Right hindlimb (tissue), 1 donor: ENCODE measurements at places on chromosomes 6 and 20.

- DNase-seq = no peak
Measured at GRCh38 chr6:37570482-37571133, 70.9 kb upstream of the CCDC167 start.

- no peak for DNase-seq
Measured at GRCh38 chr6:139960671-139961070, 586.2 kb upstream of the CITED2 start.

DNA sequence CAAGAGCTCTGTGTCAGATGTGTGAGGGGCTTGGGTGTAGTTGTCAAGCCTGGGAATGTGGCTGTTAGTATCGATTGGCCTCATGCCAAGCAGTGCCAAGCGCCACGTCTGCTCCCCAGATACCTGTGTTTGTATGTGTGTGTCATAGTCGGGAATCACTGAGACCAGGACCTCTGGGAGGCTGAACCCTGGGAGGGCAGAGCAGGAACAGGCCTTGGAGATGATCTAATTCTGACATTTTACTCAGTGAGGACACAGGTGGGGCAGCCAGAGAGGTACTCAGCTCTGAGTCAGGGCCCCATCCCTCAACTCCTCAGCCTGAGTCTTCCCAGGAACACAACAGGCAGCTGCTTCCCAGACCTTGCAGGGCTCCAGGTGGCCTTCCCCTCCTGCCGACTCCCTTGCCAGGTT, 51.2 kb upstream of the FANCE start:
- DNase-seq = no peak

- peak; percentile 55 for DNase-seq
Measured at GRCh38 chr6:35084041-35084491, 57.1 kb downstream of the TCP11 start.

DNA sequence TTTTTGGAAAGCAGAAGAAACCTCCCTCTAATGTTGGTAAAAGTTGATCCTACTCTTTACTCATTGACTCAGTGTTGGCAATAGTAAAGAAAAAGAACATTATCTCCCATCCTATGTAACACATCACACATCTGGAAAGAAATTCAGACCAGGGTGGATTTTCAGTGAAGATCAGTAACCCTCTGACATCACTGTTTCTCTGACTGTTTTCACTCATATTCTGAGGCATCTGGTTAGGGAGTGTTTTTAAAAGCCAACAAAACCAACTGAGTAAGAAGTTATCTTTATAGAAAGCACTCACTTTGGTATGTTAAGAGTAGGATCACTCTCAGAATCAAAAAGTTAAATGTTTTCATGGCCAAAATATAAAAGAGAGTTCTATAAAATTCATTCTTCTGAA, 143.6 kb downstream of the DST start:
- no peak for DNase-seq

GRCh38 chr6:54299542-54300269, 8.5 kb upstream of the TINAG start:
- no peak for DNase-seq

GRCh38 chr6:150600301-150601017, 774 bp downstream of the PLEKHG1 start:
- peak; percentile 82 for DNase-seq

GRCh38 chr6:136947037-136947436, 24.9 kb downstream of the SLC35D3 start:
- no peak for DNase-seq

DNA sequence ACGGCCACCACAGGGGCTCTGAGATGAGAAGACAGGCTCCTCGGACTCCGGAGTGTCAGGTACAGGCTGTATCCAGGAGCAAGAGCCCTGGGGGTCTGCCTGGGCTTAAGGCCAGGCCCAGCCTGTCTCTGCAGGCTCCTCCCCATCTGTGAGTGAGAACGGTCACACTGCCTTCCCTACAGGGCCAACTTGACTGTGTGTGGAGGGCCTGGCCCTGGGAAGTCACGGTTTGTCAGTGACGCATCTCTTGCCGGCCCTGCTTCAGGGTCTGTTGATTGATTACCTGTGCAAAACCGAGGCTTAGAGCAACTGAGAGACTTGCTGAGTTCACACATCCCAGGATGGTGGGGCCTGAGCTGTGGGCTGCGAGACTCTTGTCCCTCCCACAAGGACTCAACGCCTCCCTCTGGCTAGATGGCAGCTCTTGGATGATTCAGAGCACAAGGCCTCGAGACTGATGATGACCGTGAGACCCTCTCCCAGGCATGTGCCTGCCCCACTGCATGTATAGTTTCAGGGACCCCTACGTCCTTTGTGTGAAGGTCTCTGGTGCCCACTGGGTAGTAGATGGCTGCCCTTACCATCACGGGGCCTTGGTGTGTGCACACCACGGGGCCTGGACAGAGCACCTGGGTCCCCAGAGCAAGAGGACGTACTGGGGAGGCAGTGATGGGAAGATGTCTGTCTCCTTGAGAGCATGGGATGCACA, 5.9 kb downstream of the RBM38 start:
- no peak for DNase-seq
